ENCODE measurements at places on chromosomes 2 and 18.

DNA sequence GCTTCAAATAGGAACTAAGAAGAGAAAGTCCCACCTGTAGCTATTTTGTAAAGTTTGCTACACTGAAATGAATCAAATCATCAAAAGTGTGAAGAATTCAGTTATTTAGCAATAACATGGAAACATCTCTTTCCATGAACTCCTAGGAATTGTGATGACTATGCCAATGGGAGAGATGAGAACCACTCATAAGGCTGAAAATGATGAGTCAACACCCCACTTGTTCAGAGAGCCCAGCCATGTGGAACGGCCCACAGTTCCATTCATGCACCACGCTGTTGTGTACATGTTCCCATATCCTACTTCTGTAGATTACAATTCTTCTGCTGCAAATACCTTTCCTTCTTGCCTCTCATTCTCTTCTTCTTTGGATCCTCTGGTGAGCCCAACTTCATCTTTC, 645.5 kb upstream of the ID2 start:
- no peak for DNase-seq

- DNase-seq: no peak
Measured at GRCh38 chr2:19722531-19722971, 179.2 kb downstream of the TTC32 start.

DNA sequence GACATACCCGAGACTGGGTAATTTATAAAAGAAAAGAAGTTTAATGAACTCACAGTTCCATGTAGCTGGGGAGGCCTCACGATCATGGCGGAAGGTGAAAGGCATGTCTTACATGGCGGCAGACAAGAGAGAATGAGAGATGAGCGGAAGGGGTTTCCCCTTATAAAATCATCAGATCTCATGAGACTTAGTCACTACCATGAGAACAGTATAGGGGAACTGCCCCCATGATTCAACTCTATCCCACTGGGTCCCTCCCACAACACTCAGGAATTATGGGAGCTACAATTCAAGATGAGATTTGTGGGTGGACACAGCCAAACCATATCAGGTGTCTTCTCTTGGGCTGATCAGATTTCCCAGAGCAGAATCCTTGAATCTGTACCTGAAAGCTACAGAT, 617.3 kb upstream of the ID2 start:
- DNase-seq: no peak

DNA sequence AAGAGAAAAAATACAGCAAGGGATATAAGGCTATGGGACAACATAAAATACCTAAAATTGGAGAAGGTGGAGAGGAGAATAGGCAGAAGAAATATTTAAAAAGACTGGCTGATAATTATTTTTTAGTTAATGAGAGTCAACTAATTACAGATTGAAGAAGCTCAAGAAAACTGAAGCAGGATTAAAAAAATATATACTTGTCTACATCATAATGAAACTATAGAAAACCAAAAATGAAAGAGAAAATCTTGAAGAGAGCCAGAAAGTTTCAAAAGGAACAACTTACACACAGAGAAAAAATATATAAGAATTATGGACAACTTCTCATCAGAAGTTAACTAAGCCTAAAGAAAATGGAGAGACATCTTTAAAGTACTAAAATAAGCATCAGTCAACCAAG, 62.9 kb upstream of the APCDD1 start:
- DNase-seq: no peak

DNA sequence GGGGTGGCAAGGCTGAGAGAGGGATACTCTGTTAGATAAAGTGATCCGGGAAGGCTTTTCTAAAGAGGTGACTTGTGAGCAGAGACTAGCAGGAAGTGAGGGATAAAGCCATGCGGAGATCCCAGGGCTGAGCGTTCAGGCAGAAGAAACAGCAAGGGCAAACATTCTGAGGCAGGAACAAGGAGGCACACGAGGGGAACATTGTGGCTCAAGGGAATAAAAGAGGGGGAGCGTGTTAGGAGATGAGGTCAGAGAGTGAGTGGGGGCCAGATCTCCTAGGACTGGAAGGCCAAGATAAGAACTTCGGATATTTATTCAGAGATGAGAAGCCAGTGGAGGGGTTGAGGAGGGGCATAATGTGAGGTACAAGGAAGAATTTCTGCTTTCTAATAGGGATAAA, 67.1 kb downstream of the ACTR2 start:
- no peak for DNase-seq

GRCh38 chr2:172177581-172177980, 74.9 kb upstream of the DLX2 start:
- DNase-seq: no peak

GRCh38 chr2:105950521-105951383, 206.0 kb downstream of the NCK2 start:
- no peak for DNase-seq

DNA sequence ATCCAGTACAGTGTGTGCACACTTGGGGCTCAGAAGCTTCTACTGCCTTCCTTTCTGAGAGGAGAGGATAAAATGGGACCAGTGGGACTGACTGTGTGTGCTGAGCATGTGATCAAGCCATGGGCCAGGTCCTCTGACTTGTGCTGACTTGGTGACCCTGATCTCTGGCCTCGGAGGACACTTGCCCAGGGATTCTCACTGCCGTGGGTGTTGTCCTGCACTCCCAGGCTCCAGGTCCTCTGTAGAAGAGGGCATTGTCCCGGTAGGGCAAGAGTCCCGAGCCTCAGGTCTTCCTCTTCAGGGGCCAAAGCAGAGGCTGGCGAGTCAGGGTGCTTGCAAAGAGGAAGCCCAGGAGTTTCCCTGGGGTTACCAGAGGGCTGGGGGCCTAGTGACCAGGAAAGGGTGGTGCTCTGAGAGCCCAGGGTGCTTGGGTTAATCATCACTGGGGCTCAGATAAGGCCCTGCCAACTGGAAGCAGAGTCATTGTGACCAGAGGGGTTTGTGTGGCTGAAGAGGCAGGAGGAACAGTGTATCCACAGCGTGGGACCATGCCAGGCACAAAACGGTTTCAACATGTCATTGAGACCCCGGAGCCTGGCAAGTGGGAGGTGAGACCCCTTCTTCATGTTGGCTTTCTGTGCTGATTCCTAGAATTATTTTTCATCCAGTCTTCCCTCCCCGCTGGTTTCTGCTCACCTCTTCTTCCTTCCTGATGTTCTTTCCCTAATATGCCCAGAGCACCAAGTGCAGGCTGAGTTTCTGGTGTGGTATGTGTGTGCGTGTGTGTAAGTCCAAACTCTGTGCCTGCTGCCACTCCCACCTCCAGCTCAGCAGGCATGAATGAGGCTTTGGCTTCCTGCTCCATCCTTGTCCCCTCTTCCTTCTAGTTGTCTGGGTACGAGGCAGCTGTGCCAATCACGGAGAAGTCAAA, at the start of gene GCKR:
GCKR (plus strand) TSS at position 483 of the 931 bp plus-strand sequence; CDS start at position 549, 66 bp downstream.
- DNase-seq: no peak

DNA sequence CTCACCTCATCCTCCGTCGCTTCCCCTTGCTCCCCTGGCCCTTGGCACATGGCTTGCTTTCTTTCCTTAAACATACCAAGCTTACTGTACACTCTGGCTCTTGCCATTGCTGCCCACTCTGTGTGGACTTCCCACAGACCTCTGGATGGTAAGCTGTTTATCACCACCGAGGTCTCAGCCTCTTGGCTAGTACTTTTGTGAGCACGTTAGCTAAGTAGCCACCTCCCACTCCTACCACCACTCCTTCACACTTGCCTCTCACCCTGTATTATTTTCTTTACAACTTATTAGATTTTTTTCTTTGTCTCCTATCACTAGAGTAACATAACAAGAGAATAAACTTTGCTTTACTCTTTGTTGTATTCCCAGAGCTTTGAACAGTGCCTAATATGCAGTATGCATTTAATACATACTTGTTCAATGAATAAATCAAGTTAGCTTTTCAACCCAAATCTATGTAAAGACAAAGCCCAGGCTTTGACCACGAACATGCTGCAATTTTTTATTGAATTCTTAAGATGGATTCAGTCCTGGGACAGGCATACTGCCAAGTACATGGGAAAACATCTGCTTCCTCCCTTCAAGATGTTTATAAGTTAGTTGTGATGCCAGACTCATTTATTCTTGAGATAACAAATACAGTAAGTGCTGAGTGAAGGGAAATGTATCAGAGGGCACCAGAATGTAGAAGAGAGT, 25.0 kb upstream of the MSGN1 start:
- no peak for DNase-seq

- DNase-seq: no peak
Measured at GRCh38 chr18:44856157-44856556, 175.5 kb downstream of the SETBP1 start.

DNA sequence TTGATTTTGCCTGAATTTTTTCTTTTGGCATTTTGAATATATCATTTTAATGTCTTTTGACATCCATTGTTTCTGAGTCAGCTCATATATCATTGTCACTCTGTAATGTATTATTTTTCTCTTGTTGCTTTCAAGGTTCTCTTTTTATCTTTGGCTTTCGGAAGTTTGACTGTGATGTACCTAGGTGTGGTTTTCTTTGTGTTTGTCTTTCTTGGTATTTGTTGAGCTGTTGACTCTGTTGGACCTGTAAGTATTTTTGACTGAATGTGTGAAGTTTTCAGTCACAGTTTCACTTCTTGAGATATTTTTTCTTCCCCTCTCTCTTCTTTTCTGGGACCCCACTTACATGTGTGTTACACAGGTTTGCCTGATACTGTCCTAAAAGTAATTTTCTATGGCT, 24.9 kb upstream of the DRC1 start:
- DNase-seq: no peak

DNA sequence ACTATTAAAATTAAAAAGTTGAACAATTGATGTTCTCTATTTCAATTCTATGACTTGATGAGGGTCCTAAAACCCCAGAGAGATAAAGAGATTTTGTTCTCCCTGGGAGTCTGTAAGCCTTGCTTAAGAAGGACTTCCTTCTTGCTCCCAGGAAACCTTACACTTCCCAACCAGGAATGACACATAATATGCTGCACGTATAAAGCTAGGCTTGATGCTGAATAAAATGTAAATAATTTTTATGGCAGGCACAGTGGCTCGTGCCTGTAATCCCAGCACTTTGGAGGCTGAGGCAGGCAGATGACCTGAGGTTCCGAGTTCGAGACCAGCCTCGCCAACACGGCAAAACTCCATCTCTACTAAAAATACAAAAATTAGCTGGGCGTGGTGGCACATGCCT, 27.8 kb downstream of the SPIRE1 start:
- no peak for DNase-seq

GRCh38 chr2:239154971-239155805, 245.6 kb downstream of the HDAC4 start:
- DNase-seq: peak; percentile 10

GRCh38 chr2:123696799-123697410, 328.2 kb upstream of the CNTNAP5 start:
- DNase-seq: no peak

- no peak for DNase-seq
Measured at GRCh38 chr2:220374282-220374681, 746.9 kb downstream of the SLC4A3 start.

DNA sequence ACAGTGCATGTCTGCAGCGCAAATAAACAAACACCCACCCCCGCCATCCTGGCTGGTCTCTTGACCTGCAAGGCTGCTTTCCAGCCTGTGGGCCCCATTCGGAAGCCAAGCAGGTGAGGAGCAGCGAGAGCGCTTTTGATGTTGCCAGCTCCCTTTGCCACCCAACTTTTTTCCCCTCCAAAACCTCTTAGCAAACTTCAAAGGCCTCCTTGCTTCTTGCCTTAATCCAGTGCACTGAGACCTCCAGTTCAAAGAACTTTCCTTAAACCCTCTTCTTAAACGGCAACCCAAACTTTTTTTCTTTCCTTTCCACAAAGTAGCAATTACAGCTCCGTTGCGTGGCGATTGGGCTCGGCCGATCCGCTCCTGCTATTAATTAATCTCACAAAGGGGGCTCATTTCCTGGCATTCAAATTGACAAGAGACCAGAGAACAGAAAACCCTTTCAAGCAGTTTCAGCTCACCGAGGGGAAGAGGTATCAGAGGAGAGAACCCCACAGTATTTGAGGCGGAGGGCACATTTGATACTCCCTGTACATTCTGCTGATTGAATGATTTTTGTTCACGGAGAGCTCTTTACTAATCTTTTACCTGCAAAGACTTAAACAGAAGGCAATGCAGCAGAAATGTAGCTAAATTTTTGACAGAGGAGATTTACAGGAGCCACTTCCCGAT, 531.4 kb downstream of the TMEM182 start:
- no peak for DNase-seq

GRCh38 chr18:3623769-3624545, 174.0 kb downstream of the TGIF1 start:
- DNase-seq: peak; percentile 71

DNA sequence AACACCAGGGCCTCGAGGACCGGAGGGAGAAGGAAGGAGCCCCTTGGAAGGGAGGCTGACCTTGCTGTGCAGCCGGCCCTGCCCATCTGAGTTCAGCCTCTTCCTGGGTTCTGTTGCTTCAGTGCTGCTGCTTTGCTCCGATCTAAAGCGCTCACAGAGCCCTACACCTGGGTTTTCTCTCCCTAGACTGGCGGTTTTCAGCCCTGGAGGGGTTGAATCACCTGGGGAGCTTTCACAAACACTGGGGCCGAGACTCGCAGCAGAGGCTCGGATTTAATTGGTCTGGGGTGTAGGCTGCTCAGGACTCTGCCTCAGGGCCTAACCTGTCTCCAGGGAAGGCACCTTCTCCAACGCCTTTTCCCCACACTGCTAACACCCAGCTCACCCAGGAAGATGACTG, 40.9 kb upstream of the SMAD7 start:
- DNase-seq: no peak

DNA sequence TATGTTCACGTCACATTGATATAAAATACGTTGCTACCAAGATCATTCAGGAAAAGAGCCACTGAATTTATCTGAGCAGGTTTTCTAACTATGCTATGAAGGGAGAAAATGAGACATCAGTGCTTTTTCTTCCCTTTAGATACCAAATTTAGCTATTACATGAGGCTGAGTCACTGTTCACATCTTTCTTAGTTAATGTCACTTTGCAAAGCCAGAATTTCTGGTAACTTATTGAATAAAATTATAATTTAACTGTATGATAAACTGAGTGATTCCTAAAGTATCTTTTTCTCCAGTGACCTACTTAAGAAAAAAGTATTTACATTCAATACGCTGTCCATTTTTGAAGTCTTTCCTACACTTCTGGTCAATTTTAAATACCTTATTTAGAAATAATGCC, 22.7 kb downstream of the C1D start:
- no peak for DNase-seq

GRCh38 chr18:13606604-13607254, 119.6 kb downstream of the FAM210A start:
- no peak for DNase-seq

- DNase-seq: no peak
Measured at GRCh38 chr18:35153609-35154272, 87.1 kb upstream of the ZNF397 start.

GRCh38 chr18:79570266-79571201, 109.1 kb upstream of the CTDP1 start:
- DNase-seq: no peak
